ENCODE measurements at places on chromosomes 3 and 15.

DNA sequence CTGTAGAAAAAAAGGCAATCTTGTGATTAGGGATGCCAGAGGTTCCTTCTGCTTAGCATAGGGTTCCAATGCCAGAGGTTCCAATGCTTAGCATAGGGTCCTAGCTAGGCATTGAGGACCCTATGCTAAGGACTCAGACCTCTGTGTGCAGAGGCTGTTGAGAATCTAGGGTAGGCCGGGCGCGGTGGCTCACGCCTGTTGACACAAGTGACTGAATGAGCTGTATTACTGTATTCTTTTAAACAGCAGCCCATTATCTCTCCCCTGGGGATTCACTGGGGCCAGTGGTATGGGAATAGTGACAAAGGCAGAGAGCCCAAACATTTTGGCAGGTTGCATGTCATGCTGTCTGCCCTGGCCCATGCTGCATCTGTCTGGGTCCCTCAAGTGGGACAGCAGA lies 16.2 kb downstream of the PAK6 start:
- DNase-seq: no peak
- H3K27ac ChIP-seq: peak overlapping the region; percentile 40
- no peak overlapping the region for H3K4me3 ChIP-seq
- no peaks in the 10 kb centered on the region for H3K36me3 ChIP-seq

DNA sequence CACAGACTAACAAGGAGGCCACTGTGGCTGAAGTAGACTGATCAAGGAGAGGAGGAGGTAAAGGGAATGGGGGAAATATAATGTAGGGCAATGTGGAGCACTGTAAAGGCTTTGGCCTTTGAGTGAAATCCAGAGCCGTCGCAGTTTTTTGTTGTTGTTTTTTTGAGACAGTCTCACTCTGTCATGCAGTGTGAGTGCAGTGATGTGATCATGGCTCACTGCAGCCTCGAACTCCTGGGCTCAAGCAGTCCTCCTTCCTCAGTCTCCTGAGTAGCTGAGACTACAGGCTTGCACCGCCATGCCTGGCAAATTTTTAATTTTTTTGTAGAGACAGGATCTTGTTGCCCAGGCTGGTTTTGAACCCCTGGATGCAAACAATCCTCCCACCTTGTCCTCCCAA lies 32.2 kb downstream of the PPP4R2 start:
- no peaks in the 10 kb centered on the region for H3K36me3 ChIP-seq
- peak overlapping the region; percentile 33 for H3K4me3 ChIP-seq

DNA sequence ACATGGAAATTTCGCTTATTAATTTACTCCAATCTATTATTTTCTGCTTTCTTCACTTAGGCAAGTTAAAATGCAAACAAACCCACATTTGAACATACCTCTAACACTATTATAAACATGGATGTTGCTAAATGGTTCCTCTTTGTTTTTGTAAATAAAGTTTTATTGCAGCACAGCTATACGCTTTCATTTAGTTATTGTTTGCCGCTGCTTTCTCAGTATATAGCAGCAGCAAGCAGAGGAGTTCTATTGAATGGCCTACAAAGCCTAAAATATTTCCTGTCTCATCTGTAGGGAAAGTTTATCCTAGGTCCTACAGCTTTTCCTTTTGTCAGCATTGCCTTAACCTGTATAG lies 7.9 kb upstream of the CHD2 start:
- H3K27ac ChIP-seq: no peak overlapping the region
- H3K4me1 ChIP-seq: peaks cover 52% of the 10 kb centered on the region
- H3K36me3 ChIP-seq: peaks cover 48% of the 10 kb centered on the region

DNA sequence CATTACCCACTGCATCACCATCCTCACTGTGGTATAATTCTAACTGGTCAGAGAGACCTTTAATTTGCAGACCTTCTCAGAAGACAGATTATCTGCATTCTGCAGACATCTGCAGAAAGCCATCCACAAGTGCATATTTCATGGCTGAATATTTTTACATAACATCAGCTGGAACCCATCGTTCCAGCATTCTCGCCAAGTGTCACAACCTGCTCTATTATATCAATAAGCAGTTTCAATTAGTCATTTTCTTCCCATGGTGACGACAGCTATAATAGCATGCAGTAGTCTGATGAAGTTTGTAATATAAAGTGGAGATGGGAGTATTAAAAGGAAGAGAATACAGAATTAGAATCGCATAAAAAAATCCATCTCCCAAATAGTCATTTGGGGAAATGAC lies 334.7 kb downstream of the FHIT start:
- H3K36me3 ChIP-seq: no peaks in the 10 kb centered on the region
- no peak overlapping the region for H3K27ac ChIP-seq
- DNase-seq: no peak
- H3K4me1 ChIP-seq: no peaks in the 10 kb centered on the region
- H3K4me3 ChIP-seq: no peak overlapping the region
- no peaks in the 10 kb centered on the region for H3K27me3 ChIP-seq

DNA sequence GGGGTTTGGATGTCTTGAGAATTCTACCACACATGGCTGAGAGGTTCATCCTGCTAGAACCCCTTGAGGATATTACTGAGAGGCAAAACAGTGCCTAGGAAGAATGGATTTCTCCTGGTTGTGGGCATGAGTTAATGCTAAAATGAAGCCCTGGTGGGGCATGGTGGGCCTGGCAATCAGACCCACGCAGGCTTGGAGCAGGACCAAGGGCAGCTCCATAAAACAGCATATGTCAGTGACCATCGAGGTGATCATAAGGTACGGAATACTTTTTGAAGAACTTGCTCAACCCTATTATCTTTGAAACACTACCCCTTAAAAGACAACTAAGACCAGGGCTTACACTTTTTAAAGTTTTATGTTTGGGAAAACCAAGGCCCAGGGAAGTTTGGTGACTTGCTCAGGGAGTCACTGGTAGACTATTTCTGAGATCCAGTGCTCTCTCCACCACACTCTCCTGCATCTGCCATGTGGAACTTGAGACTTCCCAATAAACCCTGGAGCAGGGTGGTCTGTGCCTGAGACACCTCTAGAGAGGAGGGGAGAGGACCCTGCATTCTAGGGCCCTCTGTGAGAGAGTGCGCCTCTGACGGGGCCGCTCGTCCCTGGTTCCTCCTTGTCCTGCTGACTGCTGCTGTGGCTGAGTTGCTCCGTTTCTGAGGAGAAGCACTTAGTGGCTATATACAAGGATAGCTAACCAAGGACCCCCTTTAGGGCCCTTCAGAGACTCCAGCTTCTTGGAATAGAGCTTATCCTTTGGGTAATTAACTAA lies 28.0 kb upstream of the TIMP4 start:
- no peak overlapping the region for H3K4me3 ChIP-seq
- H3K36me3 ChIP-seq: no peaks in the 10 kb centered on the region
- H3K4me1 ChIP-seq: peaks cover 3% of the 10 kb centered on the region
- DNase-seq: no peak

DNA sequence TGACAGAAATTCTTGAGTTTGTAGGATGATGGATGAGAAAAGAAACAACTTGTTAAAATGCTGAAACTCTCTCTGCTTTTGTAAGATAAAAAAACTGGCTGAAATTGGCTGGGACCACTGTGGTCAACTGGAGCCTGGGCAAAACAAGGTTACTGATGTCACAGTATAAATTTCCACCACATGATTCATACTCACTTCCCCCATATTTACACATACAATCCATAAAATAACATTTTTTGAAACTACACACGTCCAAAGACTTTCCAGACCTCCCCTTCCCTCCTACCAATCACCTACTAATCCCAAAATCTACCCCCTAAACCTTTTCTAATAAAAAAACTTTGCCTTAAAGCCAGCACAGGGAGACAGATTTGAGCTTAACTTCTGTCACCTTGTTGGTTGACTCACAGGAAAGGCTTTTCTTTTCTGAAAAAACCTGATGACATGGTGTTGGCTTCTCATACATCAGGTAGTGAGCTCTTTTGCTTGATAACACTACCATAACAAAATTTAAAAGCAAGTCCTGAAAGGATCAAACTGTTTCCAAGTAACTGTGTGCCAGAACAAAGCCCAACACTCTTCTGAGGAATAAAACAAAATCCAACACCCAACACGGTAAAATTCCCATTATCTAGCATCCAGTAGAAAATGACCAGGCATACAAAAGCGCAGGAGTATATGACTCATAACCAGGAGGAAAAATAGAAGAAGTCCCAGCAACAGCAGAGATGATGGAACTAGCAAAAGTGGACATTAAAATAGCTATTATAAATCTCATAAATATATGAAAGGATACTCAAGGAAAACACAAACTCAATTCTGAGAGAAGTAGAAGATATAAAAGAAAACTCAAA lies 87.3 kb upstream of the SNRK start:
- H3K27ac ChIP-seq: no peak overlapping the region
- peaks cover 6% of the 10 kb centered on the region for H3K27me3 ChIP-seq

DNA sequence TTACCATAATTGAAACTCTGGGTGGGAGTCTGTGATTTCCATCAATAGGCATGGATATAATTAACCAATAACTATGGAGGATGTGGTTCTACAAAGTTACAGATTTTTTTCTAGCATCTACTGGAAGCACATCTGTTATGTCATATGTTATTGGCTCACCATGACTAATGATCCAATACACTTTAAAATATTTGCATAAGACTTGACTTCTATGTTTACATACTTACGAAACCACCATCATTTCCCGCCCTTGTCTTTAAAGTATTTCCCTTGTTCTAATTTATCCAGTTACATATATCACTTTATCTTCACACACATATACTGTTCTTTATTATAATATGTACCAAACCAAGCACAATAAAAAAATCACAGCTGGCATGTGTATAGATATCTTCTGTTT lies 380.3 kb upstream of the CBLB start:
- no peak overlapping the region for H3K4me3 ChIP-seq
- DNase-seq: no peak
- H3K27me3 ChIP-seq: no peaks in the 10 kb centered on the region
- H3K36me3 ChIP-seq: peaks cover 13% of the 10 kb centered on the region
- H3K27ac ChIP-seq: no peak overlapping the region
- no peaks in the 10 kb centered on the region for H3K4me1 ChIP-seq

- no peak overlapping the region for H3K4me3 ChIP-seq
- H3K36me3 ChIP-seq: peaks cover 9% of the 10 kb centered on the region
- H3K27ac ChIP-seq: peak overlapping the region; percentile 3
- peaks cover 27% of the 10 kb centered on the region for H3K4me1 ChIP-seq
Measured at GRCh38 chr3:105691053-105691452, 177.8 kb downstream of the CBLB start.

DNA sequence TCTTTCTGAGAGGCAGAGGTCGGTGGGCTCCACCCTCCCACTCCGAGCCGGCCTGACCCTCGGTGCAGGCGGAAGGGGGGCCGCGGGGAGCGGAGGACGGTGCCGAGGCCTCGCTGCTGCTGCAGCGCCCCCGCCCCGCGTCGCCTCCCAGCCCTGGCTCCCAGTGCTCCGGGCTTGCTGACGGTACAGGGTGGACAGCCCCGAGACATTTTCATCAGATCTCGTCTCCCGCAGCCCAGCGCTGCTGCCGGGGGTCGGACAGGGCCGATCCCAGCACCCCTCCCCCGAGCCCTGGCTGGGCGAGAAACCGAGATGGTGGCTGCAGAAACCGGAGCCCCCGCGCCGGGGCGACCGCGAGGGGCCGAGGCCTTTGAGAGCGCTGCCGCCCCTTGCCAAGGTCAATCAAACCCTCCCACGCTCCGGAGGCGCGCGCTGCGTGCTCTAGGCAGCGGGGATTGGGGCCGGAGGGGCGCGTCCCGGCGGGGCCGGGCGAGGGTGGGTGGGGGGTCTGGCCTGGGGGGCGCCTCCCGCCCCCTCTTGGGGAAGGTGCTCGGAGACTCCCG lies 42.5 kb downstream of the EPHB3 start:
- DNase-seq: no peak
- peaks cover 18% of the 10 kb centered on the region for H3K27me3 ChIP-seq
- H3K36me3 ChIP-seq: no peaks in the 10 kb centered on the region
- peaks cover 42% of the 10 kb centered on the region for H3K4me1 ChIP-seq
- H3K27ac ChIP-seq: no peak overlapping the region

DNA sequence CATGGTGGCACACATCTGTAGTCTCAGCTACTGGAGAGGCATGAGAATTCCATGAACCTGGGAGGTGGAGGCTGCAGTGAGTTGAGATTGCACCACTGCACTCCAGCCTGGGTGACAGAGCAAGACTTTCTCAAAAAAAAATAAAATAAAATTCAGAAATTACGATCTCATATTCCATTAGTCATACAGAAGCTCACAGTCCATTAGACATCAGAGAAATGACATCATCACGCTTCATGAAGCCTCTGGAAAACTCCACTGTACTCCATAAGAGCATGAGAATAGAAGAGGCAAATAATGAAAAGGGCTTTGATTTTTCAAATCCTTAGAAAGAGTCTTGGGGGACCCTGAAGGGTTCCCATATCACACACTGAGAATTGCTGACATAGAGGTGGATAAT lies 145.0 kb upstream of the MITF start:
- no peak overlapping the region for H3K27ac ChIP-seq
- no peaks in the 10 kb centered on the region for H3K4me1 ChIP-seq
- DNase-seq: no peak
- H3K36me3 ChIP-seq: no peaks in the 10 kb centered on the region
- no peak overlapping the region for H3K4me3 ChIP-seq

DNA sequence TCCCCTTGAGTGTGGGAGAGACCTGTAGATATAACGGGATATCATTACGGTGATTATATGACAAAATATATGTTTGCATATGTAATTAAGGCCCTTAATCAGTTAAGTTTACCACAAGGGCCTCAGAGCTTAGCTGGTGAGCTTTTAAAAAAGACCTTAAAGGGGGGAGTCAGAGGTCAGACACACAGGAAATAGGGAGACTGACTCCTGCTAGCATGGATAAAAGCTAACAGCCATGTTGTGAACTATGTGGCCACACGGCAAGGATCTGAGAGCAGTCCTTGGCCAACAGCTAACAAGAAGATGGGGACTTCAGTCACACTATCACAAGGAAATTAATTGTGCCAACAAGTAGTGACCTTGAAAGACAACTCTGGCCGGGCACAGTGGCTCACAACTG lies 3.1 kb downstream of the STAG1 start:
- H3K27ac ChIP-seq: peak overlapping the region; percentile 95
- H3K4me3 ChIP-seq: peak overlapping the region; percentile 98
- H3K36me3 ChIP-seq: no peaks in the 10 kb centered on the region

DNA sequence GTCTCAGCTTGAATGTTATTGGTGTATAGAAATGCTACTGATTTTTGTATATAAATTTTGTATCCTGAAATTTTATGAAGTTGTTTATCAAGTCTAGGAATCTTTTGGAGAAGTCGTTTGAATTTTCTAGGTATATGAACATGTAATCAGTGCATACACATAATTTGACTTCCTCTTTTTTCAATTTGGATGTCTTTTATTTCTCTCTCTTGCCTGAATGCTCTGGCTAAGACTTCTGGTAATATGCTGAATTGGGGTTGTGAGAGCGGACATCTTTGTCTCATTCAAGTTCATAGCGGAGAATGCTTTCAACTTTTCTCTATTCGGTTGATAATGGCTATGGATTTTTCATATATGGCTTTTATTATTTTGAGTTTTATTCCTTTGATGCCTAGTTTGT lies 100.9 kb upstream of the MCTP2 start:
- no peak overlapping the region for H3K27ac ChIP-seq
- H3K4me1 ChIP-seq: no peaks in the 10 kb centered on the region
- DNase-seq: no peak
- H3K4me3 ChIP-seq: no peak overlapping the region

DNA sequence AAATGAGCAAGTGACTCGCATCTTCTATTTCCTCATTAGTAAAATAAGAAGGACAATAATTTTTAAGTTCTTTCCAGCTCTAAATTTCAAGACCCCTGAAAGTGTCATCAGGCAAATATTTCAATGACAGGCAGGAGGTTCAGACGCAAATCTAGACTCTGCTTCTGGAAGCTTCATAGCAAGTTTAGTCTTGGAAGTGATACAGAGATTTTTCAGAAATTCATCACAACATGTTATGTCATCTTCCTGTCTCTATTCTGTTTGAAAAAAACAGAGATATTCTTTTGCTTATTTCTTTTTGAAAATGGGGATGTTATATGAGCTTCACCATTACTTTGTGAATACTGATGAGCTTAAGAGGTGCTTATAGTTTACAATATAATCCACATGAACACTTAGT lies 74.0 kb downstream of the C3orf85 start:
- DNase-seq: no peak
- no peak overlapping the region for H3K4me3 ChIP-seq
- no peaks in the 10 kb centered on the region for H3K4me1 ChIP-seq
- no peaks in the 10 kb centered on the region for H3K36me3 ChIP-seq
